ENCODE measurements at places on chromosomes 1 and 21.

DNA sequence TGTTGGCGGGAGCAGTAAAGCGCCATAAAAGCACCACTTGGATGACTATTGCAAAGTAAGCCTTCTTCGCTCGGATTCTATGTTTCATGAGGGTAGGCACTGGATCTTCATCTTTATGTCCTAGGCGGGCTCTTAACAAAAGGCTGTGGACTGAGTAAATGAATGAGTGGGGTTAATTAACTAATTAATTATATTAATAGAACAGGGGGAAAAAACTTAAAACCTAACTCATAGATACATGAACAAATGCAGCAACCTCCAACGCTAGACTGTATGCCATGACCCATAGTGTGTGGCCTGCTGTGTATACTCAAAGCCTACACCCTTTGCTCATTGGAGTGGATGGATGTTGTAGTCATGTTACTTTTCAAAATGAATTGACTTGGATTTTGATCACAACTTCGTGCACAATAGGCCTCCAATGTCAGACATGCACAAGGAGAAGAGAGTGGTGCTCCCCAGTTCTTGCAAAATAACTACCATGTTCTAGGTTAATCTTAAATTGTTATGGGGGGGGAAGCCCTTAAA is 417 bp upstream of the GFI1 start:
- DNase-seq, result no peak

DNA sequence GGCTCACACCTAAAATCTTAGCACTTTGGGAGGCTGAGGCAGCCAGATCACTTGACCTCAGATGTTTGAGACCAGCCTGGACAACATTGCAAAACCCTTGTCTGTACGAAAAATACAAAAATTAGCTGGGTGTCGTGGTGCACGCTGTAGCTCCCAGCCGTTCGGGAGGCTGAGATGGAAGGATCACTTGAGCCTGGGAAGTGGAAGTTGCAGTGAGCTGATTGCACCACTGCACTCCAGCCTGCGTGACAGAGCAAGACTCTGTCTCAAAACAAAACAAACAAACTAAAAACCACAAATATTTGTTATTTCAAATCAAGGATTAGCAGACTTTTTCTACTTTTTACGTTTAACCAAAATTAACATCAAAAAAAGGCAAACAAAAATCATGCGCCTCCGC is 31.3 kb downstream of the INKA2 start:
- no peak for DNase-seq

GRCh38 chr1:59453297-59453968 is 156.5 kb downstream of the FGGY start:
- DNase-seq, result no peak

DNA sequence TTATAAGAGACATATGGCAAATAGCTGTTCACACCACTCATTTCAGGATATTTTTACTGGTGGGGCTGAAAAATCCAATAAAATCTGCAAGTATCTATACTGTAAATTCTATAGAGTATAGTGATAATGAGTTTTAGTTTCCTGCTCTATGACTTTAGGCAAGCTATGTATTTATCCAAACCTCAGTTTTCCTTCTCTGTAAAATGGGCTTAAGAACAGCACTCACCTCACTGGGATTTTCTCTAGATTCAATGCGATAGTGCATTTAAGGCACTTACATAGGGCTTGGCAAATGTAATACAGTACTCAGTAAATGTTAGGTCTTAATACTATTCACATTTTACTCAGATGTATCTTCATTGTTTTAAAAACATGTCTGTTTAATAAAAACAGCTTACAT is 168.7 kb downstream of the ATG4C start:
- no peak for DNase-seq

DNA sequence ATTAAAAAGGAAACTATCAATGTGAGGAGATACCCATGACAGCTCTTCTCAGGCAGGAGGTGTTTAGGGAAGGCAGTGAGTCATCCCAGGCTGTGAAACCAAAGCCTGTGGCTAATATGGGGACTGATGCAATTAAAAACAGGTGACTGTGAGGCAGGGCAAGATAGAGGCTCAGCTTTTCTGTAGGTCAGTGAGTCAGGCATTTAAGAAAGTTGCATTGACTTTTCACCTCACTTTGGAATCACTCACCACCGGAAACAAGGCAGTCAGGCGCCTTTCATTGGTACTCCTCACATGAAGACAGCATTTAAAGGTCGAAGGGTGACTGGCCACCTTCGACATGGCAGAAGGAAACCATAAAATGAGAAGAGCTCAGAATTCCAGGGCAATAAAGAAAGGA is 54.5 kb downstream of the PAPPA2 start:
- no peak for DNase-seq

DNA sequence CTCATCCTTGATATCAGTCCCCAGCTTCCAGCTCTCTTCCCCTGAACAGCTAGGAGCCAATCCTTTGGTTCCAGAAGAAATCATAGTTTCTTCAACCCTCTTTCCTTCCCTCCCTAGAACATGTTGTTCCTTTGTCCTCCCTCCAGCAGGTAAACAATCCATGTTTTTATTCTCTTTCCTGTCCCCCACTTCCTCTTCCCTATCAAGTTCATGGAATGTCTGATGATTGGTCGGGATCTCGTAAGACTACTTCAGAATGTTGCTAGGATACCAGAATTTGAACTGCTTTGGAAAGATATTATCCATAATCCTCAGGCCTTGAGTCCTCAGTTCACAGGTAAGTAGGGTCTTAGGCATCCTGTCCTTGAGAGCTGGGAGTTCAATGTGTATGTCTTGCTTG is 23.1 kb upstream of the SLC27A3 start:
- no peak for DNase-seq

- DNase-seq, result no peak
Measured at GRCh38 chr1:96060621-96061020, 661.0 kb upstream of the PTBP2 start.

GRCh38 chr1:109547463-109548320 is 723 bp upstream of the GNAI3 start:
- DNase-seq, result no peak

DNA sequence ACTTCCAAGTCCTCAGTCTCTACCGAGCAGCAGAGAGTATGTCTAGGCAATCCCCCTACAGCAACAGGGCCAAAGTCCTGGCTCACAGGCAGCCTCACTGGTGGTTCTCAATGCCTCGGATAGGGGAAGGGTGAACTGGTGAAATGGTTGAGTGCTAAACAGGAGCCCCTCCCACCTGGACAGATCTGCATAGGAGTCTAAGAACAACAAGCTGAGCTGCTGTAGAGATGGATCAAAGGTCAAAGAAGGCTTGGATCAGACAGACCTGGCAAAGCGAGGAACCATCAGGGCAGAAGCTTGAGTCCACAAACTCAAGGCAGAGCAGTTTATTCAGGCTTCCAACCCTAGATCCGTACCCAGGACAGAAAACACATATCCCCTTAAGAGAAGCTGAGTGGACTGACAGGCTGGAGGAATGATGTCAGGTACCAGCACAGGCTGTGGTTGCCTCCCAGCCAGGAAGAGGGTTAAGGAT is 31.8 kb downstream of the RABIF start:
- DNase-seq, result no peak

GRCh38 chr21:32055305-32055704 is 182.5 kb downstream of the HUNK start:
- DNase-seq, result no peak

- DNase-seq, result no peak
Measured at GRCh38 chr1:230507666-230508402, 81.7 kb upstream of the PGBD5 start.

DNA sequence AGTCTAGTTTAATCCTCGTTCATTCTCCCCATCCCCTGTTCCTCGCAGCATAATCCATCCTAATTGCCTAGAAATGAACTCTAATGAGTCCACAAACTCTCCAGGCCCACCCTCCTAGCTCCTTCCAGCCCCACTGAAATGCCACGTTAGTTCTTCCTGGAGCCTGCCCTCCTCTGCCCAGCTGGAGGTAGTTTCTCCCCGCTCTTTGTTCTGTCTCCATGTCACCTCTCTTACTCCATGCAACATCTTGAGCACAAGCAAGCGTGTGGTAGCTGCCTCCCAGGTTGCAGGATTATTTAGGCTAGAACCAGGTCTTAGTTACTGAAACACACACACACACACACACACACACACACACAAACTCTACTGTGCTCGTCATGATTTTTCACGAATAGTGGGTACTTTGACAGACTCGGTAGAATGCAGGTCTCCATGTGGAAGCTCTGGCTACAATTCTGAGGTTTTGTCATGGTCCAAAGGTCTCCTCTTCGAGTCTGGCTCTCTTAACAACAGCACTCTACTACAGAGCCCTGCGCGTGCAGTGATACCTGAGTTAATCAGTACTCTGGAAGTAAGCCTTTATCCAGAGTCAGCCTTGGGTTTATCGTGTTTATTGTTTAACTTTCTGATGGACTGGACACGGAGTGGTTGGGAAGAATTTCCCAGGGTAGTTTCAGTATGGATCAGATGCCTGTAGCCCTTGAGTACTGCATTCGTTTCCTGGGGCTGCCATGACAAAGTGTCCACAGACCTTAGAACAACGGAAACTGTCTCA is 27.5 kb downstream of the HUNK start:
- no peak for DNase-seq

GRCh38 chr1:53068314-53069099 is 6.5 kb downstream of the PODN start:
- DNase-seq, result no peak

DNA sequence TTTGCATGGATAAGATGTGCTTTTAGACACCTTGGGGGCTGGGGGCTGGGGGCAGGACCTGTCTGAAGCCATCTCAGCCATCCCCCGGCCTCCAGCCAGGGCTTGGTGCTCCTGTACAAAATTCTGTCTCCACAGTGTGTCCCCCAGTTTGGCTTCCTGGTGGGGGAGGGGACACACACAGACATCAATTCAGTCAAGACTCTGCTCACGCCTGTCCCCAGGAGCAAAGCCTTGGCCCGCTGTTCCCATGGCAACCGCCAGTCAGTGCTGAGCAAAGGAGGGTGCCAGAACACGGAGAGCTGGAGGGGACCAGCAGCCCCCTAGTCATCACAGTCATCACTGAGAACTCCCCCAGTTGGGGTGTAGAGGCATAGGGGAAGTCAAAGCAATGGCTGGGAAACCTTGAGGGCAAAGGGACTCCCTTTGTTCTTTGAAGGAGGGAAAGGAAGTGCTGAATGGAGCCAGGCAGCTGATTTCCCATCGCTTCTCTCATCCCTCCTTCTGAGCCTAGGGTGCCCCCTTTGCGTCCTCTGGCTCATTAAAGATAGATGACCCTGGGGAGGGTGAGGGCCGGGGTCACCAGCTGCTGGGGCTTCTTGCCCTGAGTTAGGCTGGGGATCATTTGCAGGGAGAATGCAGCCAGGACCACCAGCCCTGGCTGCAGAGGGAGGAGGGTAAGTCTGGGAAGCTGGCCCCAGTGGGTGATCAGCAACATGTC is 134.9 kb upstream of the IPO9 start:
- DNase-seq, result no peak

GRCh38 chr1:80054129-80054528 is 1047.6 kb upstream of the ADGRL4 start:
- DNase-seq, result peak; percentile 85

- DNase-seq, result no peak
Measured at GRCh38 chr1:175192111-175192629, 406 bp downstream of the KIAA0040 start.

DNA sequence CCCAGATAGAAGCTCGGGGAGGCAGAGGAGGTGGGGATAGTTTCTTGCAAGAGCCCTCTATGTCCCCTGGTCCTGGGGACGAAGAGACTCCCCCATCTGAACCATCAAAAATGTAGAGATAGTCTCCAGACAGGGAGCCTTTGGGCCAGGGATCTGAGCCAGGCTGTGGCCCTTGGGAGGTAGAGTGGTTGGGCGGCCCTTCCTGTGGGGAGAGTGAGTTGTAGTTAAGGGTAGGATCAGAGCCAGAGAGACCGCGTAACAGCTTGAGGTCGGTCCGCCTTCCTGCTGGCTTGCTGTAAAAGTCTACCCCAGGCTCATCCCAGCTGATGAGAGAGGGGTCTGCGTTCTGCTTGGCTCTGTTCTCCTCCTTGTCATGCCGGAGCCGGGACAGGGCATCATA is 25.3 kb downstream of the PIK3C2B start:
- DNase-seq, result no peak

GRCh38 chr1:60808676-60809075 is 273.7 kb upstream of the NFIA start:
- no peak for DNase-seq

GRCh38 chr1:7767176-7767575 is 3.9 kb upstream of the VAMP3 start:
- DNase-seq, result no peak

DNA sequence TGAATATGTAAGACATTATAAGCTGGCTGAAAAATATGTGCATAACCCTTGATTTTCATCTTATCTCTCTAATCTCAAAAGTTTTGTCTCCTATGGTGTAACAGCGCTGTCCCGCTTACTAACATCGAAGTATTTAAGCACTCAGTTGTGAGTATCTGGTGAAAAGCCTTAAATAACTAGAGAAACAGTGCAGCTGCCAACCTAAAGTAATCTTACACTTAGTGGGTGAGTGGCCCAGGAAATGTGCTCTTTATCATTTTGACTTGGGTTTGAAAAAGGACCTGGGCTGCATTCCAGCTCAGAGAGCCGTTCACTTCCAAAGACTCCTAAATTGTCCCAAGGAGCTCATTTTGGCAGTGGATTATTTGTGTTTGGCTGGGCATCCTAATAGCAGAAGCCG is 225.9 kb downstream of the SPATA17 start:
- DNase-seq, result no peak

DNA sequence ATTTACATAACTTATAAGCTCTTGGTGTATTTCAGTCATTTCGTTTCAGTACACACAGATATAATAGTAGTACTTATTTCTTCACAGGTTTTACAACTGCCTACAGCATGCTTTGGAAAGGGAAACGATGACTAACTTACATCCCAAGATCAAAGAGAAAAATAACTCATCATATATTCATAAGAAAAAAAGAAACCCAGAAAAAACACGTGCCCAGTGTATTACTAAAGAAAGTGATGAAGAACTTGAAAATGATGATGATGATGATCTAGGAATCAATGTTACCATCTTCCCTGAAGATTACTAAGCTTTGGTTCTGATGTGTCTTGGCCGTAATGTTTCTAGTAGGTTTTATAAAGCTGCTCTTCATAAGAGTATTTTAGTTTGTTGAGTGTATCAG is 30.9 kb downstream of the TYW3 start:
- DNase-seq, result no peak

Measured in NCI-H187 (cell line).